GM19239 (cell line): ENCODE measurements at places on chromosomes 7 and 10.

GRCh38 chr7:136687693-136688322, 180.6 kb upstream of the CHRM2 start:
- DNase-seq = peak; percentile 1

GRCh38 chr10:34628174-34628796, 186.8 kb downstream of the PARD3 start:
- DNase-seq = no peak

DNA sequence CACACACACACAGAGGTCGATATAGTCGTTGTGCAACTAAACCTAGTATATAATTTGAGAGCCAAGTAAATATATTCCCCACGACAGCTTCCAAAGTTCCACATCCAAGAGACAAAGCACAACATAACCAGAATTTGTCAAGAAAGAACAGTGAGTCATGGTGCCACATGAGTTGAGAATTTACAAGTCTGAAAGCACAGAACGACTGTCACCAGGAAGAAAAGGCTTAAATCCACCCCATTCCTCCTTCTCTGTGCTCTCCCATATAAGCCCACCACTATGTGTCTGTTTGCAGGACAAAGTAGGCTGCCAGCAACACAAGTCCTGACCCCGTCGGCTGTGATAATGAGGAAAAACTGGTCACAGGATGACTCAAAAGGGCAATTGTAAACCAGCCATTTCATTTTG, 32.8 kb downstream of the GSAP start:
- no peak for DNase-seq

- DNase-seq = no peak
Observed at GRCh38 chr10:75110006-75110632, 1.3 kb upstream of the SAMD8 start.

- DNase-seq = peak; percentile 65
Observed at GRCh38 chr7:26398756-26399509, 107.3 kb downstream of the SNX10 start.
